GF-D8 (cell line): ENCODE measurements at places on chromosomes 7 and 10.

- DNase-seq: no peak
Observed at GRCh38 chr10:130747356-130747755, 564.2 kb downstream of the TCERG1L start.

- DNase-seq: no peak
Observed at GRCh38 chr10:60621018-60621417, 157.3 kb upstream of the CDK1 start.

DNA sequence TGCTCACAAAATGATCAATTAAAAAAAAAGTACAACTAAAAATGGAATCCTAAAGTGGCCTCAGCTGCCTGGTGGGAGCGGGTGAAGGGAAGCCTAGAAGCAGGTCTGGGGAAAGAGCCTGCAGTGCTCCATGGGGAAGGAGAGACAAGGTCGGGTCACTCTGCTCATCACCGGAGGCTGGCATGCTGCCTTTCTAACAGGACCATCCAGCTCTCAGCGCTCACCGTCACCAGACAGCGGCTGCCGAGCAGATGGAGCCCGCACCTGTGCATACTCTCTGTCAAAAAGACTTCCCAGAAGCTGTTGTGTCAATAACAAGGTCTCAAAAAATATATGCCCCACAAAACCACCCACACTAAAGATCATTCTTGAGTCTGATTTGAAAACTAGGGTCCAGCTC, 112.8 kb downstream of the BAMBI start:
- no peak for DNase-seq

DNA sequence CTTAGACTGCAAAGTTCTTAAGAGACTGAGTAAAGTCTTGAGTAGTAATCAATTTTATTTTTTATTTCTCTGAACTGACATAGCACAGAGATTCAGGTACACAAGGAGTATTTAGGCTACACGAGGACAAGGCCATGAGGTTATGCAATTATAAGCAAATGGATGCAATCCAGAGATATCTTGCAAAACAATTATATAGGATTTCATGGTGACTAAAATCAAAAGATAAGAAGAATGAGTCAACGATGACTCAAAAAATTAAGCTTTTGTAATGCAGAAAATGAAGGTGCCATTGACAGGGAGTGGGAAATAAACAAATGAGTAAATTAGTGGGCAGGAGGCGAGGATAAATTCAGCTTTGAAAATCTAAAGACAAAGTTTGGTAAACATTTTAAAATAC, 66.7 kb upstream of the MYO3A start:
- DNase-seq: no peak

DNA sequence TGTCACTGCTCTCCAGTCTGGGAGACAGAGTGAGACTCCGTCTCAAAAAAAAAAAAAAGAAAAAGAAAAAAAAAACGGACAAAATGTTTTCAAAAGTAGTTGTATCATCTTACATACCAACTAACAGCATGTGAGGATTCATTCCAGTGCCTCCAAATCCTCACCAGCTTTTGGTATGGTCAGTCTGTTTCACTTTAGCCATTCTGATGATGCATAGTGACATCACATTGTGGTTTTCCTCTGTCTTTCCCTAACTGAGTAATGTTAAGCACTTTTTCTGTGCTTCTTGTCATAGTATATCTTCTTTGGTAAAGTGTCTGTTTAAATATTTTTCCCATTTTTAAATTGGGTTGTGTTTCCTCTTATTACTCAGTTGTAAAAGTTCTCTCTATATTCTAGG, 251.4 kb upstream of the CTBP2 start:
- no peak for DNase-seq

DNA sequence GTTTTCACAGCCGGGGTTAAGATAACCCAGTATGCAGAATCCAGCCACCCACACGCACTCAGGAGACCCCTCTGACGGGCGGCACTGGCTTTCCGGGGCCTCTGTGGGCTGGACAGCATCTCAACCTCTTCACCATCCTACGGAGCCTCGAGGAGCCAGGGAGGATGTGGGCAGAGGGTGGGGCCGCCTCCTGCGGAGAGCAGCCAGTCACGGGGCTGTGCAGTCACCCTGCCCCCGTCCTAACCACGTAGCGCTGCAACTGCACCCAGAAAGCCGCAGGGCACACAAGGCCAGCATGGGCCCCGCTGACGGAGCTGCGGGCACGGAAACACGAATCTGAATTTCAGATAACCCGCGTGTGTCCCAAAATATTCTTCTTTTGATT, 270.3 kb downstream of the ELFN1 start:
- peak; percentile 89 for DNase-seq

- no peak for DNase-seq
Observed at GRCh38 chr10:76523791-76524351, 1092.4 kb downstream of the LRMDA start.

- DNase-seq: no peak
Observed at GRCh38 chr7:22810843-22811242, 11.8 kb downstream of the TOMM7 start.

DNA sequence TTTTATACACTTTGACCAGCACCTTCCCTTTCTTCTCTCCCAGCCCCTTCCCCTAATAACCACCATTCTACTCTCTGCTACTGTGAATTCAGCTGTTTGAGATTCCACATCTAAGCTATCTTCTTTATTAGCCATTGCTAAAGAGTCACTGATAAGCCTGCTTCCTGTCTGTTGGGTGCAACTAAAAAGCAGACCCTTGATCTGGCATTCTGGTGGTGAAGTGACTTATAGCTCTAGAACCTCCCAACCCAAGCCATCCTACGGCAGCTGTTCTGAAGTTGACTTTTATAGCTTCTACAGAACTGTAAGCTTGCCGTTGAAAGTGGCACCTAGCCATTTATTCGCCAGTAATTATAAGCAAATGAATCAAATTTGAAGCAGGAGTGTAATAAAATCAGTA, 105.6 kb downstream of the AHR start:
- DNase-seq: no peak

- DNase-seq: peak; percentile 96
Observed at GRCh38 chr10:69087590-69088470, at the start of gene SRGN. Gene SRGN (plus strand): TSS chr10:69088103. CDS start chr10:69088158, 55 bp downstream.

DNA sequence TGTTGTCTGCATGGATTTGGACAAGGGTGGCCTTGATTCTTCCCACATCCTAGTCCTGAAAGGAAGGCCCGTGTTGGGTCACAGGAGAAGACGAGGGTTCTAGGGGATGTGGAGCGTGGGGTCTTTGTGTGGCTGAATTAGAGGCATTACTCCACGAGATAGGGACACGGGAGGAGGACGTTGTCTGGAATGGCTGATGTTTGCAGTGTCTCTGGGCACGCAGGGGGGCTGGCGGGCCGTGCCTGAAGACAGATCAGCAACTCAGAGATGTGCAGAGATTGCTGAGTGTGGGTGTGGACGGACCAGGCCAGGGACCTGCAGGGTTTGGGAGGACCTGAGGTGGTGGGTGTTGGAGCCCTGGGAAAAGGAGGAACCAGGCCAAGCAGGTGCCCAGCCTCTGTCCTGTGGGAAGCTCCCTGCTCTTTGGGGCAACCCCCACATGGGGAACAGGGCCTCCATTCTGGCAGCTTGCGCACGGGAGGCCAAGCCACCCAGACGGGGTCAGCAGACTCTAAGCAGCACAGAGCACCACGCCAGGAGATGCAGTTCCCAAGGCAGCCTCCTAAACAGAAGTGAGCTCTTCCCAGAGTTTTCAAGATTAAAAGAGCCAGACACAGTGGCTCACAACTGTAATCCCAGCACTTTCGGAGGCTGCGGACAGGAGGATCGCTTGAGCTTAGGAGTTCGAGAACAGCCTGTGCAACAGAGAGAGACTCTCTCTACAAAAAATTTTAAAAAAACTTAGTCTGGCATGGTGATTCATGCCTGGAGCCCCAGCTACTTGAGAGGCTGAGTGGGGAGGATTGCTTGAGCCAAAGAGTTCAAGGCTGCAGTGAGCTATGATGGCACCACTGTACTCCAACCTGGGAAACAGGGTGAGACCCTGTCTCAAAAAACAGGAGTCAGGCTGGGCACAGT, 71.0 kb upstream of the GTF2I start:
- DNase-seq: no peak

- no peak for DNase-seq
Observed at GRCh38 chr10:24872049-24872789, 80.2 kb downstream of the PRTFDC1 start.

DNA sequence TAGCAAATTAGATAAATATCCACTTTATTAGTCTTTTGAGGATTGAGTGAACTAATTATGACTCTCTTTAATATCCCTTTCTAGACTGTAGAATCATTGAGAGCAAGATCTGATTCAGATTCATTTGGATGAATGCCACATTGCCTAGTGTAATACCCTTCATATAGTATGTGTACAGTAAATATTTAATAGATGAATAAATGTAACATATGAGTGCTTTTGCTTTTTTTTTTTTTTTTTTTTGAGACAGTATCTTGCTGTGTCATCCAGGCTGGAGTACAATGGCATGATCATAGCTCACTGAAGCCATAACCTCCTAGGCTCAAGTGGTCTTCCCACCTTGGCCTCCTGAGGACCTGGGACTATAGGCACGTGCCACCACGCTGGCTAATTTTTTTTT, 14.8 kb downstream of the SAMD8 start:
- DNase-seq: no peak

DNA sequence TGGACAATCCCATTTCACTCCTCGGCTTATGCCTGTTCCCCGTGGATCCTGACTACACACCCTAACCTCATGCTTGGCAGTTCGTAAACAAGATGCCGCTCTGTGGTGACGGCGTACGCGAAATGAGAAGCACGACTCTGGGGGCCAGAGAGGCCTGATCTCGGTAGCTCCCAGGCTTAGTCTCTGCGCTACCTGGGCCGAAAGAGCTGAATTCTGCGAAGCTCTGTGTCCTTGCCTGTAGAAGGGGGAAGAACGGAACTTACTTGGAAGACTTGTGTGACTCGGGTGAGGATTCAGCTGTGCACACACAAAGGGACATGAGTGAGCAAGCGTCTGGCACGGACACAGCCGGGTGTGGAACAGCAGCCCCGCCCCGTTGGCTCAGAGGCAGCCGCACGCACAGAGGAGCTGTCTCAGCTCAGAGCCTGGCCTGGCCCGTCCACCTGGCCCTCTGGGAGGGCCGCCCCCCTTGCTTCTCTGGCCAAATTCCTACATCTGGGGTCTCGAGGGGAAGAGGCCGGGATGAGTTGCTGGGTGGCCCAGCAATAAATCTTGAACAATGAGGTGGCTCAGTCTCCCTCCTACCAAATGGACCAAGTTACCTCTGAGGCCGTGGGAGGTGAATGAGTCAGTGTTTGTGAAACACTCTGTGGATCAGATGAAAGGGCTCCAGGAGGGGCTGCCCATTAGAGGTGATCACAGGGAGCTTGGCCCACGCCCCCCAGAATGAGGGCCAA, 83.8 kb downstream of the PDGFA start:
- DNase-seq: no peak

DNA sequence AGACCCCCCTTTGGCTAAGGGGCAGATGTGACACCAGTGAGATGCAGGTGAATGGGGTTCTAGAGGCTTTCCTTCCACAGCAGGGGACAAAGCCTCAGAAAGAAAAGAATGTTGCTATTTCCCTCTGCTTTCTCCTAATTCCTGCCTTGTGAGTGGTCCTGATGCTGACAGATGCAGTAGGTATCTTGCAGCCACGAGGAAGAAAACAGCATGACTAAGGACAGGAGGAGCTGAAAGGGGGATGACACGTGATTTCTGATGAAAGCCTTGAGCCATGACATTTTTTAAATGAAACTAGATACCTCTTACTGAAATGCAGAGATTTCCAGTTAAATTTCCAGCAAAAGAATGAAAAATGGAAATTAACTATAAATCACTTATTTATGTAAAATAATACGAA, 92.4 kb downstream of the C1GALT1 start:
- no peak for DNase-seq
